ENCODE measurements at places on chromosomes 7 and 10. TPM values are rescaled to one million over a fixed set of nuclear protein-coding genes. Genes with fewer than 3 reads are reported as not detected.

- DNase-seq, result no peak
These were observed at the start of gene LRRC17 for GRCh38 chr7:102912742-102913141. LRRC17 (plus strand) TSS chr7:102913000; CDS start chr7:102933914, 20,914 bp downstream.

- peak; percentile 72 for DNase-seq
These were observed 144.4 kb downstream of the ARID5B start for GRCh38 chr10:62045765-62046521.

DNA sequence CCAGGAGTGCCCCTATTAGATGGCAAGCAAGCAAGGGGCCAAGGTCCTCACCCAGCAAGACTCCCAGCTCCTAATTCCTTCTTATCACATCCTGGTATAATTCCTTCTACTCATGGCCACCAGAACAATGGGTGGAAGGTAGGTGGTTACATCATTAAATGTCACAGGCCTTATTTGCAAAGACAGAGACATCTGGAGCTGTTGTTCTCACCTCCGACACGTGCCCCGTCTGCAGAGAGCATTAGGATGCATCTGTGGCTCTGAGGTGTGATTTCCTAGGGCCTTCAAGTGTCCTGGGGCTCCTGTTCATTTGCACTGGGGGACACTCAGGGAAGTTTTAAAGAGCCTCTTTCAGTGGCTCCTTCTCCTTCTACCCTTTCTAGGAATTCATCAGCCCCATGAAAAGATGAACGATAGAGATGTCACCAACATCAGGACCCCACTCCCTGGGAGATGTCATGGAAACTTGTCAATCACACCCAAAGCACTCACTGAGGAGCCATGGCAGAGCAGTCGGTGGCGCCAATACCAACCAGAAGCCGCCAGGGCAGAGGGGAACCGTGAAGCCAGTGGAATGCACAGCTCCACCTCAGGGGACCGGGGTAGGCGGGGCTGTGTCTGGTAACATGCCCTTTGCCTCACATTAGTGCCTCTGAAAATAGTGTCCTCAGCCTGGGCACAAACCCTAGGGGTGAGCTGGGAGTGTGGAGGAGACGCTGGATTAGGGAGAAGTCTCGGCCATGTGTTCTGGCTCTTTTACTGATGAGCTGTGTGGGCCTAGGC is 2.9 kb upstream of the ATP6V0E2 start:
- DNase-seq, result no peak

DNA sequence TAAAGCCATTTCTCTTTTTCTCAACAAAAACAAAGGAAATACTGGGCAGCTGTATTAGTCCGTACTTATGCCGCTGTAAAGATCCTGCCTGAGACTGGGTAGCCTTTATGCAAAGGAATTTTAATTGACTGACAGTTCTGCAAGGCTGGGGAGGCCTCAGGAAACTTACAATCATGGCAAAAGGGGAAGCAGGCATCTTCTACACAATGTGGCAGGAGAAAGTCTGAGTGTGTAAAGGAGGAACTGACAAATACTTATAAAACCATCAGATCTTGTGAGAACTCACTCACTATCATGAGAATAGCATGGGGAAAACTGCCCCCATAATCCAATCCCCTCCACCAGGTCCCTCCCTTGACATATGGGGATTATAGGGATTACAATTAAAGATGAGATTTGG is 264.3 kb downstream of the SEMA3A start:
- no peak for DNase-seq

- no peak for DNase-seq
These were observed 58.3 kb upstream of the DOCK1 start for GRCh38 chr10:126846959-126847358.

- no peak for DNase-seq
These were observed 3.2 kb downstream of the GLI3 start for GRCh38 chr7:42233695-42234331.

DNA sequence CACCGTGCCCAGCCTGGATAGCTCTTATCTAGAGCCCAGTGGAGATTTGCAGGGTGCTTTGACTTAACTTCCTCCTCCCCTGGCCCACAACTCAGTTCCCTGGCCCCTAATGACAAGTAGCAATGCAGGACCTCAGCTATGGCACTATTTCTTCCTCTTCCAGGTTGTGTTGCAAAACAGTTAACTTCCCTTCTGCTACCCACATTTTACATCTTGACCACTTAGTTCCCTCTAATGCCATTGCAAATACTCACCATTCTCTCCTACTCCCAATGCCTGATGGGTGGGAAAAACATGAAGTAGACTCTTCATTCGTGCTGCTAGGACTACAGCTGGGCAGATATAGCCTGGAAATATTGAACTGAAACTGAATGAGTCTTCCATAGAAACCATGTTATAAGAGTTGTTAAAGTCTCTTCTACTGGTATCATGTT is 39.1 kb upstream of the FGL2 start:
- no peak for DNase-seq

GRCh38 chr10:129609551-129609950 is 142.5 kb downstream of the MGMT start:
- DNase-seq, result no peak

- DNase-seq, result no peak
These were observed 399.1 kb downstream of the GATA3 start for GRCh38 chr10:8453587-8453986.

DNA sequence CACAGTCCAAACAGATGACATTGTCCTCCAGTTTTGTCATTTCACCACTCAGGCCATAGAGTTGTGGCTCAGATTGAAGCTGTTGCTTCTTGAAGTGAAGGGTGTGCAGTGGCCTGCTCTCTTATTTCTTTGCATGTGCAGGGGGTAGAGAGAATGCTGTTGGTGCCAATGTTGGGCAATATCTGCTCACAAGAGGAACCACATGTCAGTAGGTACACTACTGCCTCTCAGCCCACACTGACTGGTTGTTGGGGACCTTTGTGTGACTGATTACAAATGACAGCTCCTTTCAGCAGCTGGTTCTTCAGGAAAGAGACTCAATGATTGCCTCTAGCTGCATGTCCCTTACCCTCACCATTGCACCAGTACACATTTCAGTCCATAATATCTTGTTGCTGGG is 21.9 kb upstream of the SFTPA1 start:
- no peak for DNase-seq

DNA sequence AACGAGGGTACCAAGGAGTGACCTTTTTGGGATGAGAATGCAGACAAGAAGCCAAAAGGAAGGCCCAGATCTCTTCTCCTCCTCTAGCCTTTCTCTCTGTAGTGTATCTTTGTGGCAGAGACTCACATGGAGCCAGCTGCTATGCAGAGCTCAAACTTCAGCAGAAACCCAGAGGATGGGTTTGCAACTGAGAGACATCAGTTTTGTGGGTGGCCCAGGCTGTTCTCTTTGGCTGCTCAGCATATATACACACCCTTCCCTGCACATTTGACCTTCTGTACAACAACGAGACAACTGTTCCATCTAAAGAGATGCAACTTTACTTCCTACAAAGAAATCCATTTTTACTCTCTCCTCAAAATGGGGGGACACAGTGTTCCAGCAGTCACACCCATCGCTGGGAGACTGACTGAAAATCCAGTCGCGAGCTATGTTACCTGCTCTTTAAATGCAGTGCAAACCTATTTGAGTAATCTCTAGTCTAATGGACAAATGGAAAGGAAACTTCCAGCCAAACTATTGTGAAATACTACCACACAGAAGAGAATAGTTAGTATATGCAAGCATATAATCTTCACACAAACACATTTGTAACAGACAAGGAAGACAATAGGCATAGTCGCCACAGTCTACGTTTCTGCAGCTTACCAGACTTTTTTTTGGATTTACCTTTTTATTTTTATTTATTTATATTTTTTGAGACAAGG is 51.2 kb downstream of the GTF2I start:
- DNase-seq, result no peak

GRCh38 chr10:22333975-22334282 is 11.4 kb upstream of the SPAG6 start:
- no peak for DNase-seq

- no peak for DNase-seq
These were observed 253.4 kb downstream of the DOCK4 start for GRCh38 chr7:111952783-111953182.

GRCh38 chr10:43866712-43867111 is 218.0 kb upstream of the ZNF32 start:
- DNase-seq, result no peak

GRCh38 chr7:158415316-158415715 is 172.3 kb downstream of the PTPRN2 start:
- DNase-seq, result no peak

DNA sequence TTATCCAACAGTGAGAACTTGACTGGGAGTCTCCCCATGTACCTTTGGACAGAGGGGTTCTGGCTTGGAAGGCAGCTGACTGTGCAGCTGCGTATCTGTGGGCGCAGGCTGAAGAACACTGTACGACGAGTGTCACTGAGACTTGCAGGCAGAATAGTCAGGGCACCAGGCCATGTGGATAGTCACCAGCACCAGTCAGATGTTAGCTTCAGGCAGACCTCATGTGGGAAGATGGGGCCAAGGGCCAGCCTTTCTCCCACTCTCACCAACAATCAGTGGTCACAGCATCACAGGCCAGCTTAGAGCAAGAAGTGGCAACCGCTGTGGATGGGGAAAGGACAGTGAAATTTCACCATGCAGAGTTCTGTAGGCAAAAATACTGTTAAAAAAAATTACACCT is 43.4 kb upstream of the GJD4 start:
- no peak for DNase-seq

DNA sequence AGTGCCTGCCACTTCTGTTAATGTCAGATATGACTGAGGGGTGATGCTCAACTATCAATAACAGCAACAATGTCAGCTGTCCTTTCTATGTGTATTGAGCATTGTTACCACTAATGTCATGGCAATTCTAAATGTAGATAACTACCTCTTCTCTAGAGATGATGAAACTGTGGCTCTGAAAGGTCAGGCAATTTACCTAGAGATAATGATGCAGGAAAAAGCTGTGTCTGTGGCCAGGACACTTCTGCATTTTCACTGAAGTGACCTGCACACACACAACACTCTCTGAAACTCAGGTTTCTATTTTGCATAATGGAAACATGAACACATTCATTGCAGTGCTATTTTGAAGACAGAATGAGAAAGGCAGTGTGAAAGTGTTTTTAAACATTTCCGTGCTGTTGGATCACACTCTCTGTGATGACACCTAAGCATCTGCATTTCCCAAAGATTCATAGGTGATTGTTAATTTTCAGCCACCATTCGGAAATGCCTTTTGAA is 148.2 kb downstream of the KCND2 start:
- no peak for DNase-seq

DNA sequence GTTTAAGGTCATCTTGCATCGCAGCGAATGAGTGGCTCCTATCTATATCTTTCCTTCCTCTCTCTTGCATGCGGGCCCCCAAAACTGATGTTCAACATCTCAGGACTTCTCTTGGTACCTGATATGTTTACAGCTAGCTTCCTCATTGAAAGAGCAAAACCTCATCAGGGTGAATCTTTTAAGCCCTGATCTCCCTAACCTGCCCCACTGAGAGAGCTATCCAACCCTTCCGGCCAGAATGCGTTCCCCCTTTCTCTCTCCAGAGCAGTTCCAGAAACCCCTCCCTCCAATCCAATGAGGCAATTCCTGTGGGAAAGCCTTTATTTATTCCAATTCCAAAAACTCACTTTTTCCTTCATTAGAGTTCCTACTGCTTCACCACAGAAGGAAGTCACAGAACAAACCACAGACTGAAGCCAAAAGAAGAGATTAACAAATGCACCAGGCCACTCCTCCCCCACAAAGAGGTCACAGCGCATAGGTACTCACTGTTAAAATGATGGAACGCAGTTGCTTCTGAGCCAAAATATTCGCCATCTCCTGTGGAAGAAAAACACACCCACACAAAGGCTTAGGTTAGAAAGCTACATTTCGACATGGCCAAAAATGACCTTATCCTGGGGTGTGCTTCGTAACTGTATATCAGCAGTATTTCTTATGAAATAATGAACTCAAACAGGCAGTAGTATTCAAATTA is 232.4 kb downstream of the ELMO1 start:
- no peak for DNase-seq

DNA sequence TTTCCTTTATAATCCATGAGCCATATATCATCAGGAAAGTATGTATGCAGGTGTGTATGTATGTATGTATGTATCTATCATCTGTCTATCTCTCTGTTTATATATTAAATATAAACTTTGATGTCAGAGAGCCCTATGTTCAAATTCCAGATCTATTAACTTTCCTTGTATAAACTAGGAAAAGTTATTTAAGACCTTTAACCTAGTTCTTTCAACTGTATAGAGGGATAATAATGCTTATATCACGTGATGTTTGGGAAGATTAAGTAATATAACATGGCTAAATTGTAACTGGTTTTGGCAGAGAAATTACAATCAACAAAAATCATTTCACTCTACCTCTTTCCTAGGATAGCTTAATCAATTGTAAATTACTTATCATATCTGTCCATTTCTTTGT is 628.3 kb upstream of the IGFBP3 start:
- DNase-seq, result no peak

GRCh38 chr10:49407552-49408137 is 11.8 kb upstream of the DRGX start:
- peak; percentile 91 for DNase-seq

DNA sequence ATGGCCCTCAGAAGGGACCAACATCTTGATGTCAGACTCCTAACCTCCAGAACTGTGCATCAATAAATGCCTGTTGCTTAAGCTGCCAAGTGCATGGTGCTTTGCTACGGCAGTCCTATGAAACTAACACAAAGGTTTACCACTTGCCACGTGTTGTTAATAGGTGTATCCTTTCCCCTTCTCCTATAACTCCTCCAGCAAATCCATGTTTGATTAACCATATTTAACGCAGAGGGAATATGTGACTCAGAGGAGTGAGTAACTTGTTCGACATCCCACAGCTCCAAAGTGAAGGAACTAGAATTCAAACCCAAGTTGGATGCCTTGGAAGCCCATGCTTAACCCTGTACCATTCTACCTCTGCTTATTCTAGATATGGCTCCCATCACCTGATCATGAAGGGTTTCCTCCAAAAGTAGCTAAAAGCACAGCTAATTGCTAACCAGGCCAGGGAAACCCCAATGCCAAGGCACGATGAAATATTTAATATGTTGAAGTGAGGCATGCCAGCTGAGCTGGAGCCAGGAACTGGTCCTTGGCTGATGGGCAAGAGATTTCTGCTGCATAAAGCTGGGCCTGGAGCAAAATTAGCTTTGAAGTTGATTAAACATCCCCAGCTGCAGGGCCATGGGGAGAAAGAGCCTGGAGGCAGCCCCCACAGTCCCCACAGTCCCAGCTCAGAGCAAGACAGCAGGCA is 131.9 kb downstream of the C10orf90 start:
- DNase-seq, result no peak

- DNase-seq, result no peak
These were observed 10.8 kb upstream of the VWC2 start for GRCh38 chr7:49762666-49763065.

Gene ANKRD61
- not detected for total RNA-seq

Gene CFAP69
- 7.4 TPM for total RNA-seq

Gene CFAP70
- total RNA-seq, result 0.26 TPM

Gene CPED1
- 0.23 TPM for total RNA-seq

Gene OLAH
- not detected for total RNA-seq

Gene ASZ1
- not detected for total RNA-seq

Gene ITPRID1
- 0.26 TPM for total RNA-seq

Gene A1CF
- total RNA-seq, result 36.0 TPM

Gene FMC1
- total RNA-seq, result 15.1 TPM

Gene SLC16A9
- total RNA-seq, result 0.45 TPM

Gene NODAL
- 1.3 TPM for total RNA-seq

Gene FOXI2
- not detected for total RNA-seq
